Activated B cell treated with CpG ODN at 0.5 μM for 24 hours (primary cell): ENCODE measurements at places on chromosomes 2 and 18. TPM values are rescaled to one million over a fixed set of nuclear protein-coding genes. Genes with fewer than 3 reads are reported as not detected.
A peak's percentile ranks its signal among the peaks of the same experiment; 100 is the strongest.

DNA sequence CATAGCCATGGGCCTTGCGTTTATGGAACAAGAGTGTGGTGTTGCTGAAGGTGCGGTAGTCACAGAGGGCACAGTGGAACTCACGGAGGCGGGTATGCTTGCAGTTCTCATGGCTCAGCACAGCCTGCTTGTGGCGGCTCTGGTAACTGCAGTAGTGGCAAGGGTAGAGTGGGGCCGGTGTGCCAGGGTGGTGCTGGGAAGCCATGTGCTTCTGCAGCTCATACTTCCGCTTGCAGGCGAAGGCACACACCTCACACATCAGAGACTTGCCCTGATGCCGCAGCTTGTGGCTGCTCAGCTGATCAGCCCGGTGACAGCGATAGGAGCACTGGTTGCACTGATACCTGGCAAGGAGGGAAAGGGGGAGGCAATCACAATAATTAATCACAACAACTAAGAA is 14.7 kb downstream of the ZNF142 start:
- DNase-seq, result no peak
- H3K27ac ChIP-seq, result no peak overlapping the region
- H3K4me3 ChIP-seq, result no peak overlapping the region

DNA sequence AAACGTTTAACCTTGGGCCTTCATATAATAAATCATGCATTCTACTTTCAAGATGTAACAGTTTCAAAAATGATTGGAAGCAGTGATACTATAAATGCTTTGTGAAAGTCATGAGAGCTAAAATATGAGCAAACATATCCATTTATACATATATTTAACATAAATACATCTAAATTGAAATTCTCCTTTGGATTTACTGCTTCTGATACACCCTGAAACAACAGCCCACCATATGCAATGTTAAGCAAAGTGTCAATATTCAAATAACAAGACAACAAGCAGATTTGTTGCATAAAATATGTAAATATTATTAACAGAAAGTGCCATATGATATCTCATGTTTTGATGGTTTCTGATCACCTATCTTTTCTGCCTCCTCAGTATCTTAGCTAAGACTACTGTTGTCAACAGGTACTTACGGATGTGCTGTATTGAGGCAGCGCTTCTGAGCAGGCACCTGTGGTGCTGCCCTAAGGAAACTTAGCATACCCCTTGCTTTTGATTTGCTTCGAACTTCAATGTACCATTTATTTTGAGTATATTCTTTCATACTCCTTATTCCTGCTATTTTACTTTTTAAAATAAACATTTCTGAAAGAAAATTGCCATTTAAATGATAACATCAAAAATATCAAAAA is 6.1 kb downstream of the FIGN start:
- no peaks in the 10 kb centered on the region for H3K4me1 ChIP-seq
- H3K4me3 ChIP-seq, result no peak overlapping the region
- H3K36me3 ChIP-seq, result no peaks in the 10 kb centered on the region
- no peak for DNase-seq
- H3K27me3 ChIP-seq, result peaks cover 10% of the 10 kb centered on the region

- no peaks in the 10 kb centered on the region for H3K27me3 ChIP-seq
- no peaks in the 10 kb centered on the region for H3K4me1 ChIP-seq
- H3K27ac ChIP-seq, result no peak overlapping the region
- no peaks in the 10 kb centered on the region for H3K36me3 ChIP-seq
Measured at GRCh38 chr2:188481474-188481873, 189.8 kb downstream of the GULP1 start.

DNA sequence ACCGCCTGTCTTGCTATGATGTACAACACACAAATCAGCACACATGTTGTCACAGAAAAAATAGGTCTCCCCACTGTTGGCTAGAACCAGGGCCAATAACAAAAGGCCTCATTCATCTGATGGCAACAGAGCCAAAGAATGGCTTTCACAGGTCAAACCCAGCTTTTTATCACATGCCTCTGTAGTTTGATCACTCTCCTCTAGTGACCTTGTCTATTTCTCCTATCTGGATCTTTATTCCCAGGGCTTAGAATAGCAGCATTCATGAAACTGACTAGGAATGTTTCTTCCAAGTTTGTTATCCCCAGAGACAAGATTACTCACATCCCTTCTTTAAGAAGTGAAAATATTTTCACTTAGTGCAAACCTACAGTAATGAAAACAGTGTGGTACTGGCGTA is 285.8 kb upstream of the GYPC start:
- no peak overlapping the region for H3K27ac ChIP-seq
- H3K27me3 ChIP-seq, result no peaks in the 10 kb centered on the region
- no peak for DNase-seq

The CHST9 gene
- total RNA-seq, result not detected in 2 replicates

The GRHL1 gene
- 0.39 and 0.95 TPM in 2 replicates for total RNA-seq

DNA sequence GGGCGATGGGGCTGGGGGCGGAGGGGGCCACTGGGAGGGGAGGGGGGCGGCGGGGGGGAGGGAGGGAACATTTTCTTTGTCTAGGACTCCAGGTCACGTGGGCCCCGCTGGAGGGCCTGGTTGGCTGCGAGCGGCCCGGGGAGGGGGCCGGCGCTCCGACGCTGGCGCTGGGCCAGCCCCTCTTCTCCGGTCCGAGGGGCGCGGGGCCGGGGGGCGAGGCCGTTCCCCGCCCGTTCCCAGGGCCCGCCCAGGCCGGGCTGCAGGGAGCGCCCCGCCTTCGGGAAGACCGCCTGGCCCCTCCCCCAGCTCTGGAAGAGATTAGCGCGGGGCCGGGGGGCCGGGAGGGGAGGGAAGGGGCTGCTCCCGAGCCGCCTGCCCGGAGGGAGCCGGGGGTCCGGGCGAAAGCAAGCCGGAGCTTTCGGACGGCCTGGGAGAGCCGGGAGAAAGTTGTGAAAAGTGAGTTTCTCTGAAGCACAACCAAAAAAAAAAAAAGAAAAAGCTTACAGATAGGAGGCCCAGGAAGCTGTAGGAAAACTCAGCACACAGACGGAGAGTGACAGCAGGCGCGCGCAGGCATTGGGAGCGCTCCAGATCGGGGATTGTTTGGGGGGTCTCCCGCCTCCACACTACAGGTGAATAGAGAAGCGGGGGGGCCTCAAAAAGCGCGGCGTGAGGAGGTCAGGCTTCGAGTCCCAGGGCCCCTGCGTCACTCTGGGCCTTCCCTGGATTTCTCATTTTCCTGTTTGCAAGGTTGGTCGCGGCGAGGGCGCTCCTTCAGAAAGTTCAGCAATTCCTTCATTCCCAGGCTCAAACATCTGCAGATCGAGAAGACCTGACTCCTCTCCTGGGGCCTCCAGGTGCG is 84.1 kb upstream of the POMC start:
- H3K4me1 ChIP-seq, result peaks cover 29% of the 10 kb centered on the region
- peak overlapping the region; percentile 64 for H3K4me3 ChIP-seq
- no peaks in the 10 kb centered on the region for H3K27me3 ChIP-seq
- DNase-seq, result peak; percentile 46
- peaks cover 24% of the 10 kb centered on the region for H3K36me3 ChIP-seq

The ANKRD30B gene
- not detected in 2 replicates for total RNA-seq

- no peak overlapping the region for H3K4me3 ChIP-seq
- no peaks in the 10 kb centered on the region for H3K4me1 ChIP-seq
- H3K36me3 ChIP-seq, result no peaks in the 10 kb centered on the region
- no peak overlapping the region for H3K27ac ChIP-seq
Measured at GRCh38 chr2:210072922-210073509, 70.6 kb downstream of the RPE start.

GRCh38 chr2:28927878-28928277 is 33.4 kb downstream of the WDR43 start:
- H3K4me3 ChIP-seq, result no peak overlapping the region
- H3K27me3 ChIP-seq, result no peaks in the 10 kb centered on the region
- no peaks in the 10 kb centered on the region for H3K4me1 ChIP-seq
- no peak overlapping the region for H3K27ac ChIP-seq

- no peaks in the 10 kb centered on the region for H3K27me3 ChIP-seq
- no peak overlapping the region for H3K27ac ChIP-seq
- DNase-seq, result no peak
- no peak overlapping the region for H3K4me3 ChIP-seq
Measured at GRCh38 chr2:75065402-75066008, 107.1 kb downstream of the POLE4 start.
